Gastrocnemius medialis (tissue), 4 donors: ENCODE measurements at places on chromosomes 13 and 19. TPM values are rescaled to one million over a fixed set of nuclear protein-coding genes. Genes with fewer than 3 reads are reported as not detected.

Gene TSHZ3
- total RNA-seq: 1.6 TPM

Gene PCDH8
- not detected for total RNA-seq

Gene TLE6
- not detected for total RNA-seq

Gene MBD3L3
- not detected for total RNA-seq

Gene KRTDAP
- total RNA-seq: not detected

Gene OR7D2
- not detected for total RNA-seq

Gene ZNF700
- total RNA-seq: 3.5 TPM

Gene GRK1
- not detected for total RNA-seq

Gene PLK5
- not detected for total RNA-seq

Gene ZNF844
- 2.2 TPM for total RNA-seq

Gene C19orf85
- total RNA-seq: not detected

Gene EID2B
- 6.5 TPM for total RNA-seq

Gene ANGPTL8
- total RNA-seq: not detected

Gene CEACAM16
- total RNA-seq: not detected

Gene S1PR5
- total RNA-seq: not detected

Gene MATK
- total RNA-seq: 1.7 TPM

Gene TMC4
- total RNA-seq: not detected

Gene RGCC
- 135 TPM for total RNA-seq

Gene SLC1A5
- total RNA-seq: 18.5 TPM

Gene SUCLA2
- 110 TPM for total RNA-seq

Gene ZNF628
- total RNA-seq: 11.9 TPM

Gene FCAR
- total RNA-seq: 2.0 TPM

Gene LSR
- 2.5 TPM for total RNA-seq

Gene IFI30
- 3.5 TPM for total RNA-seq
